ENCODE measurements at places on chromosomes 1 and 21. TPM values are rescaled to one million over a fixed set of nuclear protein-coding genes. Genes with fewer than 3 reads are reported as not detected.

- DNase-seq = no peak
- H3K27me3 ChIP-seq = no peaks in the 10 kb centered on the region
- H3K27ac ChIP-seq = no peak overlapping the region
- H3K36me3 ChIP-seq = peaks cover 100% of the 10 kb centered on the region
Measured at GRCh38 chr21:36369064-36369685, 16.0 kb upstream of the CHAF1B start.

- H3K36me3 ChIP-seq = peaks cover 9% of the 10 kb centered on the region
- no peaks in the 10 kb centered on the region for H3K4me1 ChIP-seq
- H3K4me3 ChIP-seq = no peak overlapping the region
- DNase-seq = no peak
- H3K27me3 ChIP-seq = no peaks in the 10 kb centered on the region
Measured at GRCh38 chr21:28944296-28944695, 48.4 kb downstream of the LTN1 start.

DNA sequence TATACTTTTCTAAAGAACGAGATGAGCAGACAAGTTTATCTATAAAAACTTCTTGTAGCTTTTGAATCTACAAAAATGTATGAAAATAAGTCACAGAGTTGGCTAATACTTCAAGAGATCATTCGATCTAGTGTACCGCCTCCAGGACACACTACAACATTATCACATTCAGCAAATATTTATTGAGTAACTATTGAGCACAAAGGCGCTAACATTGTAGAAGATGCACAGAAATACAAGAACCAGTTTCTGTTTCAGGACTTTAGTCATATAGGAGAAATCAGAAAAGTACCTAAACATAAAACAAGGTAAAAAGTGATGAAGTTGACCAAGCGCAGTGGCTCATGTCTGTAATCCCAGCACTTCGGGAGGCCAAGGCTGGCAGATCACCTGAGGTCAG lies 20.6 kb downstream of the WASF2 start:
- H3K36me3 ChIP-seq = no peaks in the 10 kb centered on the region
- peaks cover 39% of the 10 kb centered on the region for H3K4me1 ChIP-seq
- no peaks in the 10 kb centered on the region for H3K27me3 ChIP-seq
- no peak overlapping the region for H3K4me3 ChIP-seq
- DNase-seq = no peak

GRCh38 chr1:248804771-248805681 lies 20.7 kb downstream of the SH3BP5L start:
- no peak overlapping the region for H3K27ac ChIP-seq
- no peaks in the 10 kb centered on the region for H3K27me3 ChIP-seq
- peak; percentile 49 for DNase-seq
- no peaks in the 10 kb centered on the region for H3K36me3 ChIP-seq
- H3K4me1 ChIP-seq = peaks cover 17% of the 10 kb centered on the region

DNA sequence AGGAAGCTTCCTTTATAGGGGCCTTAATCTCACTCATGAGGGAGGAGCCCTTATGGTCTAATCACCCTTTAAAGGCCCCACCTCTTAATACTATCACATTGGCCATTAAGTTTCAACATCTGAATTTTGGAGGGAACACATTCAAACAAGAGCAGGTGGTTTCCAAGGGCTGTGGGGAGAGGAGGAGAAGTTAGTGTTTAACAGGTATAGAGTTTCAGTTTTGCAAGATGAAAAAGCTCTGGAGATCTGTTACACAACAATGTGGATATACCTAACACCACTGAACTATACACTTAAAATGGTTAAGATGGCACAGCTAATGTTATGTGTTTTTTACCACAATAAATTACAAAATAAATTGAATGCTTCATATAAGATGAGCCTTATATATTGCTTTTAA lies 113.4 kb upstream of the DNAH14 start:
- H3K4me3 ChIP-seq = no peak overlapping the region
- no peaks in the 10 kb centered on the region for H3K4me1 ChIP-seq

The DPH2 gene
- 16.8 TPM for total RNA-seq

The IFT25 gene
- total RNA-seq = 35.5 TPM

DNA sequence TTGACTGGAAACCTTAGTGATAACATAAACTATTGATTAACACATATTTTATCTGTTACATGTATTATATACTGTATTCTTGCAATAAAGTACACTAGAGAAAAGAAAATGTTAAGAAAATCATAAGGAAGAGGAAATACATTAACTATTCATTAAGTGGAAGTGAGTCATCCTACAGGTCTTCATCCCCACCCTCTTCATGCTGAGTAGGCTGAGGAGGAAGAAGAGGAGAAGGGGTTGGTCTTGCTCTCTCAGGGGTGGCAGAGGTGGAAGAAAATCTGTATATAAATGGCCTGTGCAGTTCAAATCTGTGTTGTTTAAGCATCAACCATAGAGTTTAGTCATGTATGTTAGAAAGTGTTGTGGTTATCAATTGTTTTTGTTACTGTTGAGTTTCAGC lies 66.1 kb upstream of the CHODL start:
- H3K4me3 ChIP-seq = no peak overlapping the region
- no peak for DNase-seq
- no peak overlapping the region for H3K27ac ChIP-seq
- H3K27me3 ChIP-seq = no peaks in the 10 kb centered on the region
- H3K4me1 ChIP-seq = no peaks in the 10 kb centered on the region
- no peaks in the 10 kb centered on the region for H3K36me3 ChIP-seq

GRCh38 chr1:228904222-228904621 lies 168.9 kb downstream of the RHOU start:
- H3K27ac ChIP-seq = no peak overlapping the region
- DNase-seq = no peak
- no peak overlapping the region for H3K4me3 ChIP-seq
- H3K4me1 ChIP-seq = peaks cover 13% of the 10 kb centered on the region
- no peaks in the 10 kb centered on the region for H3K27me3 ChIP-seq

- peak overlapping the region; percentile 68 for H3K27ac ChIP-seq
- no peaks in the 10 kb centered on the region for H3K27me3 ChIP-seq
- H3K36me3 ChIP-seq = no peaks in the 10 kb centered on the region
- DNase-seq = no peak
- no peak overlapping the region for H3K4me3 ChIP-seq
Measured at GRCh38 chr1:237031480-237031879, 10.5 kb upstream of the RYR2 start.

GRCh38 chr1:178541829-178542553 lies 29.1 kb downstream of the TEX35 start:
- H3K4me1 ChIP-seq = peaks cover 24% of the 10 kb centered on the region
- peak overlapping the region; percentile 70 for H3K4me3 ChIP-seq
- H3K27ac ChIP-seq = peak overlapping the region; percentile 70
- no peaks in the 10 kb centered on the region for H3K27me3 ChIP-seq

- H3K36me3 ChIP-seq = no peaks in the 10 kb centered on the region
- H3K4me1 ChIP-seq = no peaks in the 10 kb centered on the region
- DNase-seq = peak; percentile 42
- no peak overlapping the region for H3K4me3 ChIP-seq
- no peak overlapping the region for H3K27ac ChIP-seq
Measured at GRCh38 chr1:13228343-13228781, 2.4 kb upstream of the PRAMEF18 start.

- H3K36me3 ChIP-seq = no peaks in the 10 kb centered on the region
- no peak overlapping the region for H3K4me3 ChIP-seq
- no peaks in the 10 kb centered on the region for H3K27me3 ChIP-seq
- H3K27ac ChIP-seq = no peak overlapping the region
- DNase-seq = no peak
- H3K4me1 ChIP-seq = peaks cover 20% of the 10 kb centered on the region
Measured at GRCh38 chr1:231601824-231602672, 24.5 kb upstream of the DISC1 start.

GRCh38 chr1:24635195-24635843 lies 7.8 kb upstream of the SRRM1 start:
- H3K4me1 ChIP-seq = no peaks in the 10 kb centered on the region
- no peak overlapping the region for H3K27ac ChIP-seq
- H3K4me3 ChIP-seq = no peak overlapping the region
- no peak for DNase-seq
- no peaks in the 10 kb centered on the region for H3K36me3 ChIP-seq

DNA sequence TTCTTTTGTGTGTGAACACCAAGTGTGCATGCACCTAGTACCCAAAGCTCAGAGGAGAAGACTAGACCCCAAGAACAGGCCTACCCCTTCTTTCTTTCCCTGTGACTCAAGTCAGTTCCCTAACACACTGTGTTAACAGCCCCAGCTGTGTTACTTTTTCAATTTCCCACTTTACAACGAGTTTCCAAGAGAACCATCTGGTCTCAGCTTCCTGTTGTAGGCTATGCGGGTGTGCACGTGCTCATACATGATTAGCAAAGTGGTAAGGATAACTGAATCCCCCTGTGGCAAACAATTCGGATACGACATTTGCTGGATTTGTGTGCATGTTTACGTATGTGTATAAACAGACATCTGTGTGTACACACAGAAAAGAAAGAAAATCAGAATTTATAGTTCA lies 17.9 kb downstream of the IFNAR2 start:
- no peak overlapping the region for H3K4me3 ChIP-seq
- H3K27me3 ChIP-seq = no peaks in the 10 kb centered on the region
- H3K4me1 ChIP-seq = peaks cover 9% of the 10 kb centered on the region
- H3K36me3 ChIP-seq = peaks cover 97% of the 10 kb centered on the region
- no peak overlapping the region for H3K27ac ChIP-seq
- no peak for DNase-seq

GRCh38 chr1:194052514-194053338 lies 866.3 kb upstream of the B3GALT2 start:
- no peak for DNase-seq
- no peaks in the 10 kb centered on the region for H3K36me3 ChIP-seq
- no peaks in the 10 kb centered on the region for H3K4me1 ChIP-seq

DNA sequence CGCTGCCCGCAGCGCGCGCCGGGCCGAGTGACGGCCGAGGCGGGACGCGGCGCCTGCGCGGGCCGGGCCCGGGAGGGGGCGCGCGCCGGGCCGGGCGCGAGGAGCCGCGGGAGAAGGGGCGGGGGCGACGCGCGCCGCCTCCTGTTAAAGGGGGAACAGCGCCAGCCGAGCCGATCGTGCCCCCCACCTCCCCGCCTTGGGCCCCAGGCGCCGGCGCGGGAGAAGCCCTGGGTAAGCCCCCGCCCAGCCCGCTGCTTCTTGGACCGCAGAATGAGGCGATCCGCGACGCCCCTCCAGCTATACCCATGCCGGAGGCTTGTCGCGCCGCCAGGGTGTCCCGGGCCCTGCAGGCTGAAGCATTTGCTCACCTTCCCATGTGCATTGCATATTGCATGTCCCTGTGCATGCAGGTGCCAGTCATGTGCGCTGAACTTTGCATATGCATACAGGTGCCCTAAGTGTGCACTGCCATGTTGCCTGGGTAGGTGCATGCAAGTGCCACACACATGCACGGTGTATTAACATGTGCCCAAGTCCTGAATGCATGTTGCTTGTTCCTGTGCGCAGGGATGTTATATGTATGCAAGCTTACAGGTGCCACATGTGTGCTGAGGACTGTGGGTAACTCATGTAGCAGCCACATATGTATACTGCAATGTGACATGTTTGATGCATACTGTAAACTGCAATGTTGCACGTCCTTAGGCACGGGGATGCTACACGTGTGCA lies at the start of gene ADGRB2:
TSS of gene ADGRB2 (minus strand) at position 29 of the 729 bp plus-strand sequence. CDS start 7,119 bp downstream, outside the sequence.
- H3K27ac ChIP-seq = no peak within 1 kb of the TSS
- no peak for DNase-seq
- H3K4me1 ChIP-seq = peaks cover 29% of the 10 kb centered on the region

The STPG1 gene
- total RNA-seq = 20.1 TPM

DNA sequence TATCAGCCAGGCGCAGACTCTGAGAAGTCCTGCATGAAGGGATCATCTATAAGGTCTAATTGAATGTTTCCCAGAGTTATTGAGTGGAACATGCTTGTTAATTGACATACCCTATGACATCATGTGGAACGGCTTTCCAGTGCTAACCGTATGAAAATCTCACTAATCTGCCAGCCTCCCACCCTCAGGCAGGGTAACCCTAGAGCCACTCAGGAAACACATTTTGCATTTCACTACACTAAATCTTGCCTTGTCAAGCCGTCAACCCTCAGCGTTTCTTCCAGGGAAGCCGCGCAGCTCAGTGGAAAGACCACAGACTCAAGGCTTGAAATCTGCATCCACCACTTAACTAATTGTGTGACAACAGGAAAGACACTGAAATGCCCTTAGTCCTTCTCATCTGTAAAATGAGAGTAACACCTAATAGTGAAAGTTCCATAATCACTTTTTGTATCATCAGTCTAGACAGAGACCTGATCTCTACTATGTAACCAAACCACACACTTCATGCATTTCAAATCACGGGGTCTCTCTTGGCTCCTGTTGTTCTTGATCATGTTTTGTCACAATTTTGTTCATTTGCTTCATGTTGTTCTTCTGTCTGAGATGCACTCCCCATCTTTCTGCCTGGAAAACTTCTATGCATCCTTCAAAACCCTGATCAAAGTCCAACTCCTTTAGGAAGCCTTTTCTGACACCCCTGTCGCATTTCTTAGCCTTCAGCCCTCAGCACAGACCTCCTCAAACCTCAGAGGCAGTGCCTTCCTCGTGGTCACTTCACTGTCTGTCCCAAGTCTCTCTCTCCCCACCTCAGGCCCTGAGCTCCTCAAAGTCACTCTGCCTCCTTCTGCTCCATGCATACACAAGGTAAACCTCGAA lies 246.5 kb downstream of the TOMM20 start:
- H3K4me1 ChIP-seq = peaks cover 10% of the 10 kb centered on the region
- H3K36me3 ChIP-seq = no peaks in the 10 kb centered on the region
- H3K4me3 ChIP-seq = no peak overlapping the region
- no peak for DNase-seq
- no peak overlapping the region for H3K27ac ChIP-seq

The RYR2 gene
- 6.8 TPM for total RNA-seq

- no peaks in the 10 kb centered on the region for H3K27me3 ChIP-seq
- no peak overlapping the region for H3K4me3 ChIP-seq
- DNase-seq = no peak
- no peaks in the 10 kb centered on the region for H3K36me3 ChIP-seq
Measured at GRCh38 chr1:220313576-220313975, 41.3 kb upstream of the RAB3GAP2 start.

DNA sequence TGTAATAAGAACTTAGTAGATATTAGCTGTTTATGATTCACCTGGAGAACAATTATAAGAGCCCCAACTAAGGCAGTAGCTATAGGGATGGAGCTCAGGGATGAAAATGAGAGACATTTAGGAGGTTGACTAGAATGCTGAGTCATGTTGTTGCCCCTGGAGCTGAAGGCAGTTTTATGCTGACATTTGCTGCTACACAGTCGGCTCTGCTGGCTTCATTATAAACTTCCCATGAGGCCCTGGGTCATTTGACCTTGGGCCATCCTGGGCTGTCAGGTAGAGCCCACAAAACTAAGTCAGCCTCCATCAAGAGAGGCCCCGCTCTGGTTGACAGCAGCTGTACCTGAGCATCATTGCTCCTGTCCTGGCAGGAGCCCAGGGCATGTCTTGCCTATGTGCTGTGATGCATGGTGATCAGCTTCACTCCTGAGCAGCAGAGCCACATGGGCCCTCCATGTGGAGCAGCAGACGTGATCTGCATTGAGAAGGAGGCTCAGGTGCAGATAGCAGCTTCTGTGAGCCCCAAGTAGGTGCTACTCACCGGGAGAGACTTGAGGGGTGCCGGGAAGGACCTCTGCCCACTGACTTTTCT lies 112.4 kb downstream of the TBX19 start:
- H3K27me3 ChIP-seq = no peaks in the 10 kb centered on the region
- no peak overlapping the region for H3K27ac ChIP-seq
- H3K4me3 ChIP-seq = no peak overlapping the region
- no peaks in the 10 kb centered on the region for H3K4me1 ChIP-seq

The PBX1 gene
- 38.8 TPM for total RNA-seq

GRCh38 chr1:200971955-200972711 lies 51.4 kb downstream of the KIF21B start:
- H3K36me3 ChIP-seq = peaks cover 8% of the 10 kb centered on the region
- no peak overlapping the region for H3K27ac ChIP-seq
- no peaks in the 10 kb centered on the region for H3K27me3 ChIP-seq
- DNase-seq = peak; percentile 34

The ABCD3 gene
- 23.0 TPM for total RNA-seq

- no peak overlapping the region for H3K4me3 ChIP-seq
- H3K27ac ChIP-seq = no peak overlapping the region
- no peaks in the 10 kb centered on the region for H3K27me3 ChIP-seq
Measured at GRCh38 chr1:105700723-105701122, 1355.8 kb upstream of the PRMT6 start.
